ENCODE measurements at places on chromosomes 3 and 15.

DNA sequence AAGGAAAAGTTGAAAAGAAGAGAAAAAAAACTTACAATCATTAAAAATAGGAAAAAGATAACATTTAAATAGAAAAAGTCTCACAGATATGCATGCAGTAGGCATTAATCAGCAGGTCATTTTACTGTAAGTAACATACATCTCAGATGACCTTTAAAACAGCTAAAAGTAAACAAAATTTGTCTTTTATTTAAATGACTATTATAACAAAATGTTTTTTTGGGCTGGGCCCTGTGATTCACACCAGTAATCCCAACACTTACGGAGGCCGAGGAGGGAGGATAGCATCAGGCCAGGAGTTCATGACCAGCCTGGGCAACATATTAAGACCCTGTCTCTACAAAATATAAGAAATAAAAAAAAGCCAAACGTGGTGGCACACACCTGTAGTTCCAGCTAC is 14.7 kb downstream of the IQGAP1 start:
- no peak for DNase-seq

DNA sequence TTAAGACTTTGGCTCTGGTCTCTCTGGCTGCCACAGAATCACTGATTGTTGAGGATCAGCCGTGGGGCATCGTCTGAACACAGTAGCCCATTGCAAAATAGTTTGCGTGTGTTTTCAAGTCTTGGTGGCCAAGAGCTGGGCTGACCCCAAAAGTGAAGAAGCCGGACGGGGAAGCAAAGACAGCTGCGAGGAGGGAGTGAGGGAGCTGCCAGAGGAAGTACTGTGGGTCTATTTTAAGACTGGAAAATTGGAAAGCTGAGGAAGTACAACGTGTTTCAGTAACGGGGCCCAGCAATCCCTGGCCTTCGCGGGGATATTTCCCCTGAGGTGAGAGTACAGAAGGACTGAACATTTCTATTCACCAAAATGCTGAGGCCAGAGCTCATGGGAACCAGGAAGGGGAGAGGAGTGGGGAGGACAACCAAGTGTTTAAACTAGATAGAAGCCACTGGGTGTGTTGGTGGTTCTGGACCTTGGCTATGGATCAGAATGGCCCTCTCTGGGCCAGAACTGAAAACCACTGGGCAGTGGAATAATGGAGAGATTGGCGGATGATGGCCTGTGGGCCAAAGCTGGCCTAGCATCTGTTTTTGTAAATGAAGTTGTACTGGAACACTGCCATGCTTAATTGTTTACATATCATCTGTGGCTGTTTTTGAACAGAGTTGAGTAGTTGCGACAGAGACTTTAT is 34.1 kb upstream of the LIMD1 start:
- DNase-seq: no peak

DNA sequence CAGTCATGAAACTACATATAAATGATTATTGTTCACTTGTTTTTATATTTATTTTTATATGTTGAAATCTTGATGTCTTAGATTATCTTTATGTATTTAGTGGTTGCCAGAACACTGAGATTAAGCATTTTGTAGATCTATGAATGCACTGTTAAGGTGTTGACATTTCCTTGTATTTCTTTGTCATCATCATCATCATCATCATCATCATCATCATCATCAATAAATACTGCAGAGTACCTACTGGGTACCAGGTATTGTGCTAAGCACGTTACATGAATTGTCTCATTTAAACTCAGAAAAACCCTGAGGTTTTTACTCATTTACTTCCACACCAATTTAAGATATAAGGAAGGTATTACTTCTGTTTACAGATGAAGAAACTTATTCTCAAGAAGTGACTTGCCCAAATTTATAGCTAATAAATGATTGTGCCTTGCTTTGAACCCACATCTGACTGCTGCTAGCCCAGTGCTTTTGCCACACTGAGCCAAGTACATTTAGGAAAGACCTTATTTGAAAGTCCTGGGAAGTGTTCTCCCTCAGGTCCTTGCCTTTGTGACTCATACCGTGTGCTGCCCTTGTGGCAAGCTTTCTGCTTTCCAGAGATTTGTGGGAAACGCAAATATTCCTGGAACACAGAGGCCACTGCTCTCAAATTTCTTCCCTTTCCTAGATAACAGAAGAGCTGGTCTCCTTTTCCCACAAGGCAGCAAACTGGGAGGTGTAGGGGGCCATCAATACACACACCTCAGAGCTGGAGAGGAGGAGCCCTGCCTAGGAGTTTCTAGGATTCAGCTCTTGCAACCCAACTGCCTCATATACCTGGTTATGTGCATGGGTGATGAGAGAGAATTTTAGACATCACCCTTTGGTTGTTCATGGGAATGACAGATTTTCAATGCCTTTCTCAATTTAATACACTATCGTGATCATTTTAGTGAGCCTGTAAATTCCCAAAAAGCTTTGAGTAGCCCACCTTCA is 115.4 kb upstream of the C15orf61 start:
- DNase-seq: no peak

- no peak for DNase-seq
Observed at GRCh38 chr3:183541235-183541655, 14.3 kb downstream of the KLHL6 start.

GRCh38 chr15:65533057-65533756 is 2.9 kb downstream of the HACD3 start:
- no peak for DNase-seq

GRCh38 chr3:31219131-31219843 is 313.4 kb upstream of the STT3B start:
- no peak for DNase-seq

DNA sequence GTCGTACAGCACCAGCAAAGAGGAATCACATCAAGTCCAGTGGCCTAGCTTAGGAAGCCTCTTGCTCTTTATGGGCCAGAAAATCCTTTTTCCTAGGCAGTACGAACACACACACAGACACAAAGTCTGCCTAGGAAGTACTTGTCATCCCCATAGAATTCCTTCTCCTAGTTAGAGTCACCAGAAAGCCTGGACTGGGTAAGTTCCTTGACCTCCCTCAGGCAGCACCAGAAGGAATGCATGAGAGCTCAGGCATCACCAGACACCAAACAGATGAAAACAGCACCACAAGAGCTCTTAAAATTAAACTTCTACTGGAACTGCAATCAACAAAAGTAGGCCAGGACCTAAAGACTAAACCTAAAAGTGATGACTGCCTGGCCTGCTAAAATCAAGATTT is 192.9 kb upstream of the CCDC54 start:
- no peak for DNase-seq

DNA sequence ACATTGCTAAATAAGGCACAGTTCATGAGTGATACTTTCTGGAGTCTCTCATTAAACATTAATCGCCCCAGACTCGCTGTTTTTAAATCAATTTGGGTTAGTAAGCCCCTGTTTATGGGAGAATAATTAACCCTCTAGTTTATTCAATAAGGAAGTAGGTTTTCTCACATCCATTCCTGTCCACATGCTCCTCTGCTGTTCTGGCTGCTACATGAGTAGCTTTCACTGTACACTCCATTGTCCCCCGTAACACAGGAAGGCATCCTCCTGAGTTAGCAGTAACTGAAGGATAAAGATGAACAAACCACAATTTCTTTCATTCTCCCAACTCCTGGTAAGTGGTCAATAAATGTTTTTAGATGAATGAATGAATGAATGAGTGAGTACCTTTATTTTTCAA is 378.5 kb downstream of the DIPK2A start:
- no peak for DNase-seq

DNA sequence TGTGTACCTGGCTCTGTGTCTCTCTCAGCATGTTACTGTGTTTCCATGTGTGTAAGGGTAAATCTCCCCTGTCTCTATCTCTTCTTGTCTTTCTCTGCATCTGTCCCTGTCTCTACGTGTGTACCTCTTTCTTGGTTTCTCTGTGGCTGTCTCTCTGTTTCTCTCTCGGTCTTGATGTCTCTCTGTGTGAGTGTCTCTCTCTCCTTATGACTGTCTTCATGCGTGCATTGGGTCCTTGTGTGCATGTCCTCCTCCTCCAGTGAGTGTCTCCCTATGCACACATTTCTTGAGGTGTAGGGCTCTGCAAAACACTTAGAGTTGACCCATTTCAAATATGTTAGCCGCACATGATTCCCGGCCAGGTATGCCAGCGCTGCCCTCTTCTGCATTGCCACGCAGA is 903.3 kb upstream of the CFAP20DC start:
- DNase-seq: no peak

DNA sequence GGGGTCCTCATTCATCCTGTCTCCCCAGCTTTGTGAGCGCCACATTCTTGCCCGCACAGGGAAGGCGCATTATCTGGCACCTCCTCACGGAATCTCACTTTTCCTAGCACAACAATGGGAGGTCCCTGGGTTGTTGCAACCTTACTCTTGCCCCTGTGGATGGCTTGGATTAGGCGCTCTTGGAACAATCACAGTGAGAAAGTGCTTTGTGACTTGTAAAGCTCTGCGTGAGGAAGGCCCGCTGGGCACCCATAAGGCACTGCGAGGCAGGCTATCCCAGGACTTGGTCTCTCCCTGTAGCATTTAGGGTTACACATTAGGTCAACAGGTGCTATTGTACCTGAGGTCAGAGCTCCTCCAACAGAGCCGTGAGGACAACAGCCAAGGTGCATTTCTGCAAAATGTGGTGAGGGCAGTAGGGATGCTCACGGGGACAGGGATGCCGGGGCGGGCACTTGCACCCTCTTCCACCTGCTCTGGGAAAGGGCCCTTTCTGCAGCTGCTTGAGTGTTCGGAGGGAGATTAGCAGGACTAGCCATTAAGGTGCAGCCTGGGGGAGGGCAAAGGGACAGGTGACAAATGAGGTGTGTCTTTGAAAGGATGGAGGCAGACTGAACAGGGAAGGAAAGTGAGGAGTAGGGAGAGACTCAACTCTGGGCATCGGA is 13.9 kb upstream of the LRRC15 start:
- no peak for DNase-seq

GRCh38 chr3:191342411-191342810 is 12.1 kb upstream of the UTS2B start:
- no peak for DNase-seq

GRCh38 chr3:66383998-66384745 is 116.7 kb downstream of the LRIG1 start:
- no peak for DNase-seq

GRCh38 chr3:150202711-150203110 is 205.4 kb upstream of the TSC22D2 start:
- no peak for DNase-seq

GRCh38 chr15:46677491-46677890 is 1039.8 kb upstream of the SEMA6D start:
- DNase-seq: no peak

GRCh38 chr15:33188159-33188558 is 6.4 kb downstream of the FMN1 start:
- DNase-seq: no peak

DNA sequence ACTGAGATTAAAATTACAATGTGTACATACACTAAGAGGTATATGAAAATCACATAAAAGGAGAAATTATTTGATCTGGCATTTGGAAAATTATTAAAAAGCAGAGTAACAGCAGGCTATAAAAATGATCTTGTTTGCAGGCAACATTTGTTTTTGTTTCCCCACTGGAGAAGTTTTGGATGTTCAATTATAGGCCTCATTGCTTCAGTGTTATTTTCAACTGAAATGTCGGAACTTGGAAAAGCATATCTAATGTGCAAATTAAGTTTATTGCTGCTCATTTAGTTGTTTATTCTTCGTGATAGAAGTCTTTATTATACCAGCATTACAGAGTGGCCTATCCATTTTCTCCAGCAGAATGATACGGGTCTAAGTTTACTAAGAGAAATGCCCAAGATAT is 263.3 kb downstream of the CNTN6 start:
- no peak for DNase-seq

DNA sequence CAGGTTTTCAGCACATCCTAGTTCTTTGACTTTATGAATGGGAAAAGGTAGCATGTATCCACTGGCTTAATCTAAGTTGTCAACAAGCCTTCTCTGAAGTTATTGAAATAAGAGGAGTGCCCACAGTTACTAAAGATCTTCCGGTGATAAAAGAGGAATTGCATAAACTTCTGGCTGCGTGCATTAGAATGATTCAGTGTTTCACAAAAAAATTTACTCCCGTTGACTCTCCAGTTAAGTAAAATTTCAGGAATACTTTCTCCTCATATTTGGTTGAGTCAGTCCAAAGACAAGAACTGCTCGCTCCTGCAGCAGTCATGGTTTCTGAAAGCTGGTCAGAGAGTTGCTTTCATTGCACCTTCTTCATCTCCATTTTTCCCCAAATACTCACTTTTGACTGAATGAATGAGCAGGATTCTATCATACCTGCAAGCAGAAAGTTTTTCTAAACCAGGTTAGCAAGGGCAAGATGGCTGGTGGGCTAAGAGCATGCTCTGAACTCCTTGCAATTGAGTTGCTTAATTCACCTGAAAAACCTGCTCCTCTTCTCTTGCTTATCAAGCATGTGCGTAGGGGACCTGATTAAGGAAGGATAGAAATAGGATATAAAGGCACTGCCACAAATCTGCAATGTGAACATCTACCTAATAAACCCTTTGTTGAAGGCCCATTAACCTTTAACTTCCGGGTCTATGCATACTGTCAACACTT is 64.2 kb upstream of the TIMP4 start:
- no peak for DNase-seq

- DNase-seq: no peak
Observed at GRCh38 chr3:185176750-185177359, 24.0 kb upstream of the C3orf70 start.

GRCh38 chr3:5143464-5143863 is 21.4 kb downstream of the ARL8B start:
- no peak for DNase-seq

DNA sequence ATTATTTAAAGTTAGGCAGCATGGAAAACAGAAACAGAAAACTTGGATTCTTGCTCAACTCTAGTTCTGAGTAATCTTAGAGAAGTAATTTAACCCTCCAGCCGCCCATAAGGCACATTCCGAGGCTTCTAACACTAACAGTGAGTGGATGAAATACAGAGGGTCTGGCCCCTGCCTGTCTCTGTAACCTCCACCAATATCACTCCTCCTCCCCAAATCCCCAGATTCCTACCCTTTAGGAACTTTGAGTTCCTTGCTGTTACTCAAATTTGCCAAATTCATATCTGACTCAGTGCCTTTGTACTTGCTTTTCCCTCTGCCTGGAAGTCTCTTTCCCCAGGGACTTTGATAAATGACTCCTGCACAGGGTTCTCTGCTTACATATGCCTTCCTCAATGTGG is 112.5 kb upstream of the TGFBR2 start:
- no peak for DNase-seq

DNA sequence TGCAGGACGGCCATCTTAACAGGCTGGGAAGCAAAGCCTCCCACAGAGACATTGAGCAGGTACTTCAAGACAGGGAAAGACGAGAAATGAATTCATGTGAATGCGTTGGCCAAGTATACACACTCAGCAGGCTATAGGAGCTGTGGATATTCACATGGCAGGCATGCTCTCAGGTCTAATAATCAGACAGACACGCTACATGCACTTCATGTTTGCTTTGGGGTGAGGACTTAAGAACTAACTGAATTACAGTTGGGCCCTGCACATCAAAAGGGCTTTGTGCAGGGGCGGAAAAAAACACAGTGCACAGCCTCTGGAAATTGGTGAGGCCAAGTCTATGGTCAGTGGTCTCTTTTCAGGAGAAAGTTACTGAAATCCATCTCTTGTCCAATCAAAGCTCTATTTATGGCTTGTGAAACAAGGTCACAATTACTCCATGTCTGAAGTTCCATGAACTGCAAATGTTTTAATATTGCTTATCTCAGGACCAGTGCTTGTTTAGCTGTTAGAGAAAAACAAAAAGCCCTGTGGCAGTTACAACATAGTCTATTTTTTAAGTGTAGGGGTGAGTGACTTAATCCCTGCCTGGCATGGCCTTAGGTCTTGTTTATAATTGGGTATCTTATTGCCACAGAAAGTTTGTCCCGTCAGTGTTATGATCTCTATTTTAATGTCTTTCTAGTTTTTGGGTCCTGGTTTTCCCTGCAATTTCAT is 100.6 kb upstream of the GOLGA6L6 start:
- DNase-seq: no peak

All from esophagus squamous epithelium (tissue), 5 donors.